ENCODE measurements at places on chromosomes 2 and 18. TPM values are rescaled to one million over a fixed set of nuclear protein-coding genes. Genes with fewer than 3 reads are reported as not detected.
A peak's percentile ranks its signal among the peaks of the same experiment; 100 is the strongest.

DNA sequence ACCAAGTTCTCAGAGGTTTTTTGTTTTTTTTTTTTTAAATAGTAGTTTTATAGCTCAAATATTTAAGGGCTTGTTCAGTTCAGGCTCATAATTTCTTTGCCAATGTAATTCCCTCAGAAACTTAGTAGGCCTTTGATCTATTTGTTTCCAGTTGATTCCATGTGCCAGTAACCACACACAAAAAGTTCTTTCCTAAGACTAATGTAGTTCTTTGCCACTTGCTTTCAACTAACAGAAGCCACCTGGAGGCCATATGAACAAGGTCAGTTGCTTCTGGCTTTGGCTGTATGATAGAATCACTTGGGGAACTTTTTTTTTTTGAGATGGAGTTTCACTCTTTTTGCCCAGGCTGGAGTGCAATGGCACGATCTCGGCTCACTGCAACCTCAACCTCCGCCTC, 100.7 kb downstream of the DTNB start:
- no peak for DNase-seq
- no peaks in the 10 kb centered on the region for H3K27me3 ChIP-seq
- H3K4me1 ChIP-seq = peaks cover 10% of the 10 kb centered on the region
- no peaks in the 10 kb centered on the region for H3K36me3 ChIP-seq

DNA sequence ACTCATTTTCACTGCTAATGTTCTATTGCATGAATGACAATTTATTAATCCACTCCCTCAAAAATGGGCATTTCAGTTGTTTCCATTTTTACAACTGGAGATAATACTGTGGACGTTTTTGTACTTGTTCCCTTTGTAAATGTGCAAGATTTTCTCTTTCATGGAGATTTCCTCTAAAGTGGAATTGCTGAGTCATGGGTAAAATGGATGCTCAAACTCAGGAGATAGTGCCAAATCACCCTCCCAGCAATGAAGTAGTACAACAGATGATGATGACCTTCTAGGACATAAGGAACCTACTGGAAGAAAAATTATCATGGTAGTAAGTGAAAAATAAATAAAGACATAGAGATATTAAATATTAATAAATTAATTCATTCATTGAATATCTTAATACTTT, 460.8 kb upstream of the CHST9 start:
- no peak overlapping the region for H3K27ac ChIP-seq
- H3K4me1 ChIP-seq = no peaks in the 10 kb centered on the region
- no peaks in the 10 kb centered on the region for H3K27me3 ChIP-seq
- H3K4me3 ChIP-seq = no peak overlapping the region
- DNase-seq = no peak

DNA sequence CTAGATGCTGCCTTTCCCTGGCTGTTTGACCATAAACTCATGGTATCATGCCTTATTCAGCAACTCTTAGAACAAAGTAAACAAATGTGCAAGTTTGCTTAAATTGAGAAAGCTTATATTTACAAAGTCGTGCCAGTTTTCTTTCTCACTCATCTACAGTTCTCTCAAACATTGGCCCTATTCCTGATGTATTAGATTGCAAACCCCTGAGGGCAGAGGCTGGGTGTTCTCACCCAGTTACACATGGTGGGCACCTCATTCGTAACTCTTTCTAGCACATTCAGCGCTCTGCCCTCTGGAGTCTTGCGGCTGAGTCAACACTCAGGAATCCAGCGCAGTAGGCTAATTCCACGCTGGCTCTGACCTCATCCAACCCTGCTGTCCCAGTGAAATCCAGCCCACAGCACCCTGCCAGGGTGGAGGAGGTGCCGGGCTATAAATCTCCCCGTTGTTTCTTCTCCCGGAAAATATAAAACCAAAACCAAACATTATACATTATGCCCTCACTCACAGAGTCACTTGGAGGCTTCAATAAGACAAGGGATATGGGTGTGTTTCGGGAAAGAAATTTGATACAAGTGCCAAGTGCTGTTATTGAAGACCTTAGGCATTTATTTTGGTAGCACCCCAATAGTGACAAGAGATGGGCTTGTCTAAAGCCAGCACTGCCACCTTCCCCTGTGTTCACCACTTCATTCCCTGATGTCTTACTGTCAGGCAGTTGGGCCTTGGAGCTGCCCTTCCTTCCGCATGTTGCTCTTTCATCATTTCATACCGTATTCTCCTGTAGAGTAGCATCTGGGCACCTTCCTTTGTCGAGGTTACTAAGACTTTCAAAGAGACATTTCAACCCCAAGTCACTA, 287.4 kb downstream of the PRKCE start:
- peak overlapping the region; percentile 81 for H3K27ac ChIP-seq
- DNase-seq = peak; percentile 86
- H3K36me3 ChIP-seq = no peaks in the 10 kb centered on the region
- no peaks in the 10 kb centered on the region for H3K27me3 ChIP-seq
- H3K4me1 ChIP-seq = peaks cover 42% of the 10 kb centered on the region

- H3K4me3 ChIP-seq = no peak overlapping the region
- peaks cover 3% of the 10 kb centered on the region for H3K4me1 ChIP-seq
- H3K36me3 ChIP-seq = no peaks in the 10 kb centered on the region
- no peak for DNase-seq
- peaks cover 36% of the 10 kb centered on the region for H3K27me3 ChIP-seq
These were observed 2.3 kb downstream of the FOXI3 start for GRCh38 chr2:88450186-88450585.

GRCh38 chr2:126752876-126753275, 96.9 kb downstream of the GYPC start:
- no peak overlapping the region for H3K4me3 ChIP-seq
- no peaks in the 10 kb centered on the region for H3K36me3 ChIP-seq
- no peaks in the 10 kb centered on the region for H3K4me1 ChIP-seq
- no peak for DNase-seq
- no peak overlapping the region for H3K27ac ChIP-seq

DNA sequence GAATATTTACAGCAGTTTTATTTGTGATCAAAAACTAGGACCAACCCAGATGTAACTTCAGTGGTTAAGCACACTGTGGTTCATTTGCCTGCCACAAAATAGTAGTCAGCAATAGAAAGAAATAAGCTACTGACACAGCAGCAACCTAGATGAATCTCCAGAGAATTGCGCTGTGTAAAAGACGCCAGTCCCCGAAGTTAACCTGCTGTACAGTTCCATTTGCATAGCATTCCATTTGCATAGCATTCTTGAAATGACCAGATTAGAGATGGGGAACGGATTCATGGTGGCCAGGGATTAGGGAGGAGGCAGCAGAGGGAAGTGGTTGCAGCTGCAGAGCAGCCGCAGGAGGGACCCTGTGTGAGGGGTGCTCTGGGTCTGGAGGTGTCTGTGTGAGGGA, 39.3 kb upstream of the NFATC1 start:
- no peak overlapping the region for H3K4me3 ChIP-seq
- no peaks in the 10 kb centered on the region for H3K4me1 ChIP-seq
- peaks cover 2% of the 10 kb centered on the region for H3K36me3 ChIP-seq
- H3K27ac ChIP-seq = no peak overlapping the region
- no peaks in the 10 kb centered on the region for H3K27me3 ChIP-seq
- DNase-seq = no peak

DNA sequence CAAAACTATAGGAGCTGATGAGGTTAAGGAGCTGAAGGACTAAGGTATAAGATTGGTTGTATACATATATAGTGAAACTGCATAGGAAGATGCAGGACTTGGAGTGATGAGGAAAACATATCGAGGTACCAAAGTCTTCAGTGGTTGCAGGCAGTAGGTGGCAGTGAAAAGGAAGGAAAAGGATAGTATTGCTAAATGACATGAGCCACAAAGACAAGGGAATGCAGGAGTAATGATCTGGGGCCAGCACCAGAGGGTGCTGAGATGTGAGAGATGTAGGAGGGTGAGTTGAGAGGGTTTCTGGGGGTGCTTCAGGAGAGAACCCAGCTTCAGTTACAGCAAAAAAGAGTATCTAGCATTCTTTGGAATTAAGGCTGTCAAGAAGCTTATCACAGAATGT, 172.2 kb upstream of the MYO3B start:
- no peaks in the 10 kb centered on the region for H3K36me3 ChIP-seq
- H3K4me3 ChIP-seq = no peak overlapping the region
- H3K27ac ChIP-seq = no peak overlapping the region
- peak; percentile 5 for DNase-seq
- H3K4me1 ChIP-seq = no peaks in the 10 kb centered on the region

- no peaks in the 10 kb centered on the region for H3K27me3 ChIP-seq
- no peaks in the 10 kb centered on the region for H3K36me3 ChIP-seq
- no peaks in the 10 kb centered on the region for H3K4me1 ChIP-seq
- no peak overlapping the region for H3K4me3 ChIP-seq
- DNase-seq = no peak
These were observed 32.4 kb downstream of the IRS1 start for GRCh38 chr2:226767056-226767813.

DNA sequence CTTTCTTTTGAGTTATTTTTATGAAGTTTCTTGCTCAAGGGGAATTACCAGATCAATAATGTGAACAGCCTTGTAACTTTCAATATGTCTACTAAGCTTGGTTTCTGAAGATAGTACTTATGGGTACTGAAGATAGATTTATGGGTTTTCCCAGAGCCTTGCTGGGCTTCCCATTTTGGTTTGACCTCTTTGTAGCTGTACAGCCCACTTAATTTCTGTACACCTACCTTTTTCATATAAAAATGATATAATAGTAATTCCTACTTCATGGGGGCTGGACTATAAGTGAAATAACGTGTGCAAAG, 22.2 kb downstream of the IL1R2 start:
- no peaks in the 10 kb centered on the region for H3K27me3 ChIP-seq
- H3K4me3 ChIP-seq = no peak overlapping the region
- no peak overlapping the region for H3K27ac ChIP-seq
- no peaks in the 10 kb centered on the region for H3K36me3 ChIP-seq
- peaks cover 11% of the 10 kb centered on the region for H3K4me1 ChIP-seq

DNA sequence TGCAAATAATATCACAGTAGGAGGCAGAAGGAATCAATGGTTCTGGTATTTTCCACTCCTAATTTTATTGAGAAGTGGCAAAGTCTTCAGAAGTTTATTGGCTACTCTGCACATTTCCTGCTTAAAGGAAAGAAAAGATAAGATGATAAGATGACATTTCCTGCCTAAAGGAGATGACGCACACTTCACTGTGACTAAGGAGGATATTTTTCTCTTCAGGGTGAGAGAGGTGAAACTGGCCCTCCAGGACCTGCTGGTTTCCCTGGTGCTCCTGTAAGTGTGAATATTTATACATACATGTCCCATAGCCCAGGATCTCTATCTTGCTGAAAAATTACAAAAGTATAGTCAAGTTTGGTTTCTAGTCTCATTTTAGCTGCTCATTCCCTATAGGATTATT, 27.9 kb downstream of the COL3A1 start:
- DNase-seq = peak; percentile 72
- H3K27me3 ChIP-seq = no peaks in the 10 kb centered on the region
- H3K4me1 ChIP-seq = peaks cover 15% of the 10 kb centered on the region
- peak overlapping the region; percentile 11 for H3K27ac ChIP-seq

DNA sequence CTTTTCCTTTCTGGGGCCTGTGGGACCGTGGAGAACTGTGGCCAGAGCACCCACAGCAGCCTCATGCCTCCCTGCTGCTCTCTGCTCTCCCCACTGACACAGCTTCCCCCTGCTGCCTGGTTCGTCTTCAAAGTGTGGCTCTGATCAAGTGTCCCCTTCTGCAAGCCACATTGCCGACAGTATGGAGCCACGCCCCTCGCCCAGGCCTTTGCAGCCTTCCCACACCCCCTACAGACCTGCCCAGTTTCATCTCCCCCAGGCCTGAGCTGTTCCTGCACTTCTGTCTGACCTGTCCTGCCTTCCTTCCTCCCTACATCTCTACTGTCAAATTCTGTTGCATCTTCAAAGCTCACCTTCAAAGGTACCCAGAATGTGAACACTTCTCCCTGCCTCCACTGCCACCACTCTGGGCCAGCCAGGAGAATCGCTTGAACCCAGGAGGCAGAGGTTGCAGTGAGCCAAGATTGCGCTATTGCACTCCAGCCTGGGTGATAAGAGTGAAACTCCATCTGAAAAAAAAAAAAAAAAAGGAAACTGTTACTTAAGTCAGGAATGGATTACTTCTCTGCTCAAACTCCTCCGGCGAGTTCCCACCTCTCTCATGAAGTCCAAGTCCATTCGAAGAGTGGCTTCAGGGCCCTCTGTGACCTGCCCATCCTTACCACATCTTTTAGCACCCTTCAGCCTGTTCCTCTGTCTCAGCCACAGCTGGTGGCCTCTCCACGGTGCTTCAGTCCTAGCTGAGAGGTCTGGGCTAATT, 29.0 kb upstream of the CATIP start:
- peaks cover 14% of the 10 kb centered on the region for H3K4me1 ChIP-seq
- no peaks in the 10 kb centered on the region for H3K36me3 ChIP-seq
- H3K4me3 ChIP-seq = no peak overlapping the region
- no peaks in the 10 kb centered on the region for H3K27me3 ChIP-seq

GRCh38 chr18:48402953-48403352, 6.2 kb downstream of the ZBTB7C start:
- H3K36me3 ChIP-seq = no peaks in the 10 kb centered on the region
- peaks cover 22% of the 10 kb centered on the region for H3K27me3 ChIP-seq
- H3K4me1 ChIP-seq = no peaks in the 10 kb centered on the region
- no peak overlapping the region for H3K27ac ChIP-seq
- no peak for DNase-seq

GRCh38 chr2:237998530-237998929, 31.7 kb downstream of the UBE2F start:
- peak; percentile 83 for DNase-seq
- H3K4me1 ChIP-seq = no peaks in the 10 kb centered on the region
- no peak overlapping the region for H3K27ac ChIP-seq

DNA sequence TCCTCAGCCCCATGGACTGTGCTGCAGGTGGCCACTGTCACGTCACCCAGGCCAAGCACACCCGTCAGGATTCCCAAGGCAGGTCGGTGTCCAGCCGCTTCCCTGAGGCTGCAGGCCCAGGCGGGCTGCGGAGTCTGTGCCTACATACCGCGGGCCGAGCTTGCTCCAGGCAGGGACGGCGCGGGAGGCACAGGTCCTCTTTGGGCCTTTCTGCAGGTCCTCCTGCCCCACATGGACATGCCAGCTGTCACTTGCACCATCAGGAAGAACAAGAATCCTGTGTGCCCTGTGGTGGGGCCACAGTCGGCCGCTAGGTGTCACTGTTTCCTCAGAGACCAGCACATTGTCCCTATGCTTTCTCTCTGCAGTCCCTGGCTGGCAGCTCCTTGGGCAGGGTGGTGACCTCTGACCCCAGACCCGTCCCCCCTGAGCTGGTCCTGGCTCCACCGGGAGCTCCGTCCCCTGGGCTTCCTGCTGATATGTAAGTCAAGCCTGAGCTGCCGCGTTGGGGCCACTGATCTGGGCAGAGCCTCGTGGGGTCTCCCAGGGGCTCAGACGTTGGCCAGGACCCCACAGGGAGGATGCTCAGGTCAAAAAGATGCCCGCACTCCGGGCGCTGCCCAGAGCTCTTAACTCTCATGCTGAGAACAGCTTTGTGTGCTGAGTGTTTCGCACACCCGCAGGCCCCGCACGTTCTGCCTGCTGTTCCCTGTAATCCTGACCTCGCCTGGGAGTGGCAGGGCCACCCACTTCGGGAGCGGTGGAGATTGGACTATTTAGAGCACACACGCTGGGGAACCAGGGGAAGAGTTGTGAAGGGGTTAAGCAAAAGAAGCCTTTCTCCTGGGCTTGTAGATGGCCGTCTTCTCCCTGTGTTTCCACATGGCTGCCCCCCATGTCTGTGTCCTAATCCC, 17.3 kb upstream of the AGXT start:
- H3K36me3 ChIP-seq = no peaks in the 10 kb centered on the region
- peak; percentile 78 for DNase-seq
- H3K27ac ChIP-seq = no peak overlapping the region
- H3K4me3 ChIP-seq = no peak overlapping the region
- H3K27me3 ChIP-seq = no peaks in the 10 kb centered on the region

FAM117B gene
- total RNA-seq = 7.0 TPM

SGPP2 gene
- total RNA-seq = not detected

SRD5A2 gene
- total RNA-seq = not detected

IFIH1 gene
- 6.9 TPM for total RNA-seq

MZT2B gene
- 337 TPM for total RNA-seq

ANO7 gene
- total RNA-seq = 2.8 TPM

LONRF2 gene
- total RNA-seq = not detected

C1GALT1C1L gene
- total RNA-seq = 0.74 TPM
